Common myeloid progenitor, CD34-positive (primary cell): ENCODE measurements at places on chromosomes 16 and 17.
A peak's percentile ranks its signal among the peaks of the same experiment; 100 is the strongest.

DNA sequence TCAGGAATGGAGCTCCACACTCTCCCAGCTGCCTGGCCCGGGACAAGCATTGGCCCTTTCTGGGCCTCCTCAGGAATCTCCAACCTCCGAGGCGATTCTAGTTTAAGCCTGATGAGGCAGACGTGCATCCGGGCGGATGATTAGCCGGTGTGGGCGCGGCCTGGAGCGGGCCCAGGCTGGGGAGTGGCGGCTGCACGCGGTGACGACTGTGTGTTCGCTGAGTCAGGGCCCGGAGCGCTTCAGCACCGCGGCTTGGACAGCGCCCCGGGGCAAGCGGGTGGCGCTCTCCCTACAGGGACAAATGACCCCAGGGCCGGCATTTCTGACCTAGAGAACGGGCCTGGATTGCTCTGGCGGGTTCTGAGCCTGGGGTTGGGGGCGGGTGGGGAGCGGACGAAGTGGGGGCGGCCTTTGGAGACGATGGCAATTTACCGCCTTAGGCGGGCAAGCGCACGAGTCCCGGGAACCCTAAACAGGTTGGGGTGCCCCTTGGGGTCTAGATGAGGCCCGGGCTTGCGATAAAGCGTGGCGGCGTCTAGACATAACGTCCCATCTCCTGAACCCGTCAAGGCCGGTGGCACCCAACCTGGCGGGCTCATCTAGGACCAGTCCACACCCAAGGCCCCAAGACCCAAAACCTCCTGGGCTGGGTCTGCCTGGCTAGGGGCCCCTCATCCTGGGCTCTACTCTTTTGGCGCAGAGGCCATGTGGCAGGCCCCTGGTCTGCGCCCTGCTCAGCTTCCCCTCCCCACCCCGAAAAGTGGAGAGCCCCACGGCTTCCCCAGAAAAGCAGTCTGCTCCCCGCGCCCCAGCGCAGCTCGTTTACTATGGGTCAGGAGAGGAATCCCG lies 22.3 kb upstream of the ZNHIT3 start:
- DNase-seq = peak; percentile 78

GRCh38 chr16:25106567-25107465 lies 4.7 kb upstream of the LCMT1 start:
- DNase-seq = peak; percentile 87

GRCh38 chr17:75009139-75009724 lies 3.2 kb upstream of the MRPL58 start:
- DNase-seq = no peak

GRCh38 chr17:39096508-39097149 lies 54.8 kb downstream of the PLXDC1 start:
- DNase-seq = peak; percentile 31

DNA sequence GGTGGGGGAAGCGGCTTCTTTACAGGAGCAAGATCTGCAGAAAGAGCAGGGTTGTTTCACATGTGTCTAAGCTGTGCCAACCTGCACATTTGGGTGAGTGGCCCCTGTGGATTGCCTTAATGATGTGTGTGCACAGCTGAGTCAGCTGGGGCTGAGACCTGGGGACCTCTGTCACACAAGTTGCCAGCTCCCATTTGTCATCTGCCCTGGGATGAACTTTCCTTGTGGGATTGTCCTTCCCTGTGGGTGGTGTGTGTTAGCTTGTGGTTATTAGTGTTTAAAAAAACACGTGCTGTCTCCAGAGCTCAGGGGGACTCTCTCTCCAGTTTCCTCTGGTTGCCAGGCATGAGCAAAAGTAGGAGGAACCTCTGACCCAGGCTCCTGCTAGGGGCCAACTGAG lies 400.5 kb upstream of the CCL2 start:
- DNase-seq = no peak

GRCh38 chr17:72334205-72334604 lies 213.4 kb downstream of the SOX9 start:
- no peak for DNase-seq

DNA sequence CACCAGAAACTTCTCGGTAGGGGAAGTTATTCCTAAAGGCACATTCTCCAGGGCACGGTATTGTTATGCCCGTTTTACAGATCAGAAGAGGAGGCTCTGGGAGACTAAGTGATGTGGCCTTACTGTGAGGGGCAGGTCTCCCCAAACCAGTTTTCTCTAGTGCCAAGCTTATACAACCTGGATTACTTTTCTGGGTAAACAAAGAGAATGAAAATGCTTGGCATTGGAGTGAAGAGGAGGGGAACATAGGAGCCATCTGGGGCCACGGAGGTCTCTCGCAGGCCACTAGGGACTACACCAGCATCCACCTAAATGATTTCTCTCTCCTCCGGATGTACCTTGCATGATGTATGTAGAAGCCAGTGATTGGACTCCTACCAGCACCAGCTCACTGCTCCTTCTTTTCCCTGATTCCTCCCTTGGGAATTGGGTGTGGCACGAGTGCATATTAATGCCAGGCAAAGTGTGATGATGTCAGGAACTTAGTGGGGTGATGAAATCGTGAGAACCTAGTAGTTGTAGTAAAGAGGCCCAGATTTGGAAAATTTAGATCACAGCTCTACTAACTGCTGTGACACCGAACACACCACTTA lies 674 bp downstream of the TOM1L1 start:
- peak; percentile 13 for DNase-seq

DNA sequence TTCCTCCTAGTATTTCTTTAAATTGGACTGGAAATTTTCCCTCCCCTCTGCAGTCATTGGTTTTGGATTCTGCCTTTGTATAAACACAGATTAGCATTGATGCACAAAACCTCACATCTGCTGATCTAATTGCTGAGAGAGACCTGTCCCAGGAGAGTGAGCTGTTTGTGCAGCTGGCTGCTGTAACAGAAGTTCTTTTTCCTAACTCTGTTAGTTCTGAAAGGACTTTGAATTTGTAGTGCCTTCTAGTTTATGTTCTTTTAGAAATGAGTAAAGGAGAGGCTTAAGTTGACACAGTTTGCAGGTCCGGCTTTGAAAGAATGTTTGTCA lies 45.2 kb upstream of the KPNB1 start:
- DNase-seq = no peak

DNA sequence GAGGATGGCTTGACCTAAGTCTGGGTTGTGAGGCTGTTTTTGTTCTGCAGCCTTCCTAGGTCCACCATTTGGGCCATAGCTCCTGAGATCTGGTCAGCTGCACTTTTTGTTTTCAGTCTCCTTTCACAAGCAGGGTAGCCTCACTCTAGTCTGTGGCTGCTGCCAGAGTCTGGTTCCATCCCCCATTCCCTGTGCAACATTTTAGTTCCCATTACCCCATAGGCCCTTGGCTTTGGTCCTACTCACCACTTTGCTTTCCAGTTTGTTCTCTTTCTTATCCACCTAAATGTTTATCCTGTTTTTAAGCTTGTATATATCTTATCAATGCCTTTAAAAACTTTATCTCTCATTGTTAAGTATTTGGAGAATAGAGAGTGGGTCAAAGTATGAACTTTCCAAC lies 6.5 kb upstream of the XYLT2 start:
- DNase-seq = no peak

GRCh38 chr17:62562656-62563055 lies 64.8 kb upstream of the MRC2 start:
- DNase-seq = no peak

DNA sequence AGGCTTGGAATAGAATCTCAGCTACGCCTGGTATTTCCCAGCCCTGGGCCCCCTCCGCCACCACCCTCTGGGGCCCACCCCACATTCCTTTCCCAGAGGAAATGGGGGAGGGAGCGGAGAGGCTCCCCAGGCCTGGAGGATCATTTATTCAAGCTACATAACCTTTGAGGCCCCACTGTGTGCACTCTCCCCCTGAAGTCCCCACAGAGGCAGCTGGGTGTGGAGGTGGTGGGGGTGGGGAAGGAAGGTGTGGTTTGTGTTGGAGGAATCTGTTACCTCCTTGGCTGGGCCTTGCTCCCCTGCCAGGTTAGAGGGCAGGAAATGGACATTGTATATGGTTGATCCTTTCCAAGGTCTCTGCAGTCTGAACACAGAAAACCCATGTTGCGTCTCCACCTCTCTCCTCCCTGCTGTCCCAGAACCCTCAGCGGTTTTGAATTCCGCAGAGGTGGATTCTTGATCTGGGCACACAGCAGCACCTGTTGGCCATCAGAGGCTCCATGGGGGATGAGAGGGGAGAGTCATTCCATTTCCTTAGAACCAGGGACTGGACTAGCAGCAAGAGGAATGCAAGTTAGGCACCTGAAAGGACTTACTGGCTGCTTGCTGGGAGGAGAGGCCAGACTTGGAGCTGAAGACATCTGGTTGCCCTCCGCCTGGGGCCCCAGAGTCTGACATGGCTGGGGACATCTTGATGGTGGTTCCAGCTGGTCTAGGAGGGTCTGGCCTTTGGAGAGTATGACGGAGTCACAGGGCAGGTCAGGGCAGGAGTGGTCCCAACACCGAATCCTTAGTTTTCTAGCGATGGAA lies 23.0 kb downstream of the ARHGAP23 start:
- no peak for DNase-seq

- DNase-seq = no peak
Observed at GRCh38 chr17:55322453-55322985, 57.8 kb downstream of the HLF start.

- no peak for DNase-seq
Observed at GRCh38 chr16:69922200-69922599, 28.9 kb upstream of the CLEC18A start.

GRCh38 chr17:15657868-15658267 lies 26.2 kb downstream of the TRIM16 start:
- no peak for DNase-seq

DNA sequence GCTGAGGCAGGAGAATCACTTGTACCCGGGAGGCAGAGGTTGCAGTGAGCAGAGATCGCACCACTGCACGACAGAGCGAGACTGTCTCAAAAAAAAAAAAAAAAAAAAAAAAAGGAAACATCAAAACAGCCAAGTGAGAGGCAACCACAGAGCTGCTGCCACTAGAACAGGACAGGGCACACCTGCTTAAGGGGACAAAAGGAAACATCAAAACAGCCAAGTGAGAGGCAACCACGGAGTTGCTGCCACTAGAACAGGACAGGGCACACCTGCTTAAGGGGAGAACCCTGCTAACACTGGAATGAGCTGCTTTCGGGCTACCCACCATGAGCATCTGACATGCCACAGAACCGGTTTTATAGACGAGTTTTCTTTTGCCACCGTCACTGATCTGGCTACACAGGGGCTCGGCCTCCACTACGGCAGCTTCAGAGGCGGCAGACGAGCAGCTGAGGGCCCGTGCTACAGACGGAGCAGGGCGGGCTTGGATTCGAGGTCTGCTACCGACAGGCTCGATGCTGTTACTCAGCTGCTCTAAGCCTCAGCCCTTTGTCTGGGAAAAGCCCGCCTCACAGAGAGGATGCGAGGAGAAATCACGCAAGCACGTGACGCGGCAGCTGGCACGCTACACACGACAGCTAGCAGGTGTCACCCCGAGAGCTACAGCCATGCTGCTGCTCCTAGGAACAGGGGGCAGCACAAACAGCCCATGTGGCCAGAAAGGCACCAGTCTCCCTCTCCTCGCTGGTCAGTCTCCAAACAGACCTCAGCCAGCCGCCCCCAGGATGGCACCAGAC lies 2.0 kb downstream of the P4HB start:
- DNase-seq = no peak
